Uterus (tissue), 4 donors: ENCODE measurements at places on chromosomes 5 and 9. TPM values are rescaled to one million over a fixed set of nuclear protein-coding genes. Genes with fewer than 3 reads are reported as not detected.

Gene GDNF
- 0.85 TPM for total RNA-seq

Gene TNPO1
- total RNA-seq = 116 TPM

Gene FREM1
- total RNA-seq = 19.7 TPM

Gene PCDHGB4
- total RNA-seq = 8.2 TPM

Gene PTTG1
- not detected for total RNA-seq

Gene ITK
- 0.88 TPM for total RNA-seq

Gene PCDHGA2
- 11.6 TPM for total RNA-seq

Gene SLC34A3
- total RNA-seq = 0.48 TPM

Gene PCDHA12
- total RNA-seq = 1.7 TPM

Gene NHP2
- 83.4 TPM for total RNA-seq

Gene MCCC2
- total RNA-seq = 28.0 TPM

Gene SHISAL2B
- not detected for total RNA-seq

Gene PKN3
- total RNA-seq = 4.2 TPM

Gene SPINK5
- not detected for total RNA-seq

Gene TMEM174
- not detected for total RNA-seq

Gene NTRK2
- total RNA-seq = 23.2 TPM

Gene SHLD3
- 4.5 TPM for total RNA-seq

Gene LHX6
- total RNA-seq = 3.1 TPM

Gene CCDC152
- not detected for total RNA-seq

Gene FGF10
- total RNA-seq = 5.9 TPM

Gene FAM200C
- 34.1 TPM for total RNA-seq

Gene PIP5KL1
- 3.2 TPM for total RNA-seq

Gene GAS1
- total RNA-seq = 81.6 TPM

Gene UBAP2
- 9.2 TPM for total RNA-seq

Gene PTGR1
- total RNA-seq = 71.1 TPM

Gene SPINK4
- total RNA-seq = not detected

Gene LCN1
- total RNA-seq = not detected

Gene PAIP2
- 144 TPM for total RNA-seq

Gene MYMK
- total RNA-seq = not detected

Gene GZMA
- total RNA-seq = 0.51 TPM

Gene SHC3
- 2.2 TPM for total RNA-seq

Gene SLCO6A1
- total RNA-seq = not detected

Gene PCDHA9
- 0.26 TPM for total RNA-seq

Gene PCDHGA4
- 9.7 TPM for total RNA-seq

Gene XPA
- 19.2 TPM for total RNA-seq

Gene OR1J2
- total RNA-seq = not detected

Gene GEMIN5
- total RNA-seq = 26.5 TPM

Gene PFN3
- not detected for total RNA-seq

Gene TDRD7
- 3.6 TPM for total RNA-seq
